LNCaP clone FGC (cell line): ENCODE measurements at places on chromosomes 5 and 9.

DNA sequence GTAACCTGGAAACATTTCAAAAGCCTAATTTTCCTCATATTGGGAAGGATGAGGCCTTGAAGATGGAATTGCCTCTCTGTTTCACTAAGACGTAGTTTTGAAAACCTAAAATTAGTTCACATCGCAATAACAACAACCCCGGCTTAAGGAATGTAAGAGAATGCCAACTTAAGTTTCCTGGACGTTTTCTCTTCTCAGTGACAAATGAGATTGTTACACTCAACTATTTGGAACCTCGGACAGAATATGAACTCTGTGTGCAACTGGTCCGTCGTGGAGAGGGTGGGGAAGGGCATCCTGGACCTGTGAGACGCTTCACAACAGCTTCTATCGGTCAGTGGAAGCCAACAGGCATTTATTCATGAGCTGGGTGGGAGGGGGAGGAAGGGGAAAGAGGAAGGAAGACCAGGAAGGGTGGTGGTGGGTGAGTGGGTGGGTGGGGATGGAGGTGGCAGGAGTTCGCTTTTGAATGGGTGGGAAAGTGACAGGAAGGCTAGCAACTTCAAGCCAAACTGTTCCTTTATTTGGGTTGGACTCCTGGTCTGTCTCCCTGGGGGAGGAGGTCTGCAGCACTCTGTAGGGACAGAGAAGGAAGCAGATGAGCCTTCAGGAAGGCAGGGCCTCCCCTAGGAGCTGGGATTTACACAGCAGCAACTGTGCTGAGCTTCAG is 83.4 kb downstream of the TEK start:
- no peak for DNase-seq

- no peak for DNase-seq
These were observed 5.5 kb upstream of the SPATA6L start for GRCh38 chr9:4671737-4672136.

GRCh38 chr5:178235588-178235974 is 3.0 kb upstream of the PHYKPL start:
- no peak for DNase-seq

DNA sequence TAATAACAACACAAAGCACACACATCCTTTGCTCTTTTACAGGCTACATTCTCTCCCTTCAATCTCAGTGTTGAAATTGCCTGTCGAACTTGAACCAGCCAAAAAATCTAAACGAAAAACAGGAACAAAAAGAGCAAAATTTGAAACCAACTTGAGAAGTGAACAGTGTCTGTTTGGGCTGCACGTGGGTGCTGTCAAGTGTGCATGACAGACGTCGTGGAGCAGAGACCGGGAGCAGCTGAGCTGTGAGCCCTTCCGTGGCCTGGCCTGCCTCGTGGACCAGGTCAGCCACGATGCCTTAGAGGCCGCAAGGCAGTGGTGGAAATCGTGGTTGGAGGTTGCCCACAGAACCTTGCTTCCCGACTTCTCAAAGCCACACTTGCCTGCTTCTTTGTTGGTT is 34.8 kb upstream of the DENND1A start:
- no peak for DNase-seq

- no peak for DNase-seq
These were observed 21.4 kb upstream of the SPATA9 start for GRCh38 chr5:95704150-95704549.

DNA sequence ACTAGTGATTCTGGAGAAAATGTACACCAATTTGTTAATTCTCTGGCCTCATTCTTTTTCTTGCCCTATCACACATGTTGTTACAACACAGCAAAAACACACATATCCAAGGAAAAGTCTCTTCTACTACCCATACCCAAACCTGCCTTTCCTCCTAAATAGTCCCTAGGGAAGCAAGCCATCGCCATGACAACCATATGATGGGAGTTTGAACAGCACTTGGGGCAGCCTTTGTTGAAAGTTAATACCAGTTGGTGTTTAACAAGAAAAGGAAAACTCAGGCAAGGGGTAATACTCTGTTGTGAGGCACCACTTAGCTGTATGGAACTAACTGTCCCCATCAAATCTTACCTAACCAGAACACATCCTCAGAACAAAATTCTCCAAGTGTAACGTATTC is 1.7 kb downstream of the TRPM3 start:
- DNase-seq: no peak

- no peak for DNase-seq
These were observed 81.3 kb upstream of the CTSL start for GRCh38 chr9:87644659-87645058.

- no peak for DNase-seq
These were observed 64.2 kb upstream of the SMIM23 start for GRCh38 chr5:171721464-171721863.
